Gastrocnemius medialis (tissue), 4 donors: ENCODE measurements at places on chromosomes 2 and 18. TPM values are rescaled to one million over a fixed set of nuclear protein-coding genes. Genes with fewer than 3 reads are reported as not detected.

DNA sequence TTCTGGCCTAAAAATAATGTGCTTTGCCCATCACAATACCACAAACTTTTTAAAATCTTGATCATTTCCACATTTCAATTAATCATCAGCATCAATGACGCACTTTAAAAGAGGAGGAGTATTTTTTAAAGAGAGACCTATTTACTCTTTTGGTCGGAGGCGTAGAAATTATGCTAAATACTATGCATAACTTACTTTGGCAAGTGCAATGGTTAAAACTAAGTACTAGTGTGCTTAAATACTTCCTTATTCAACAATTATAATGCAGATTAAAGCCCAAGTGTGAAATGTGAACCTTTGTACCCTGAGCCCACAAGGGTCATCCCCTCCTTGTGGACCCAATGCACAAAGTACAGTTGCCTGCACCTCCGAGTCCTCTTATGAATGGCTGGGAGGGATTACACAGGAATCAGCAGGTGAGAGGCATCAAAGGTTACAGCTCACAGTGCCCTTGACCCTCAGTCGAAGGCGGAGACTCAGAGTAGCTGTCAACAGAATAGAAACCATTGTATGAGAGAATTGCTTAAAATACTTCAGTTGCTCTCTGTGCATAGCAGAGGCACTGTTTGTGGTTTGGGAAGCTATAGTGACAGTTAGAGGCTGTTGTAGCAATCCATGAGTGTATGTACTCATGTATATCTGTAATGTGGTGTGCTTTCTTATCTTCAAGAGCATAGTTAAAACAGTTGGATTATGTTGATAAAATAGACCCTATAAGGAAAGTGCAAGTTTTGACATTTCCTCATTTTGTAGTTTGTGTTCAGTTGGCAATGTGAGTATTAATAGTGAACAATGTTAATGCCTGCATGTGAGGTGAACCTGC lies 151.7 kb upstream of the ITGA4 start:
- H3K4me3 ChIP-seq = no peak overlapping the region
- DNase-seq = no peak
- no peaks in the 10 kb centered on the region for H3K27me3 ChIP-seq
- H3K4me1 ChIP-seq = no peaks in the 10 kb centered on the region
- no peak overlapping the region for H3K27ac ChIP-seq

DNA sequence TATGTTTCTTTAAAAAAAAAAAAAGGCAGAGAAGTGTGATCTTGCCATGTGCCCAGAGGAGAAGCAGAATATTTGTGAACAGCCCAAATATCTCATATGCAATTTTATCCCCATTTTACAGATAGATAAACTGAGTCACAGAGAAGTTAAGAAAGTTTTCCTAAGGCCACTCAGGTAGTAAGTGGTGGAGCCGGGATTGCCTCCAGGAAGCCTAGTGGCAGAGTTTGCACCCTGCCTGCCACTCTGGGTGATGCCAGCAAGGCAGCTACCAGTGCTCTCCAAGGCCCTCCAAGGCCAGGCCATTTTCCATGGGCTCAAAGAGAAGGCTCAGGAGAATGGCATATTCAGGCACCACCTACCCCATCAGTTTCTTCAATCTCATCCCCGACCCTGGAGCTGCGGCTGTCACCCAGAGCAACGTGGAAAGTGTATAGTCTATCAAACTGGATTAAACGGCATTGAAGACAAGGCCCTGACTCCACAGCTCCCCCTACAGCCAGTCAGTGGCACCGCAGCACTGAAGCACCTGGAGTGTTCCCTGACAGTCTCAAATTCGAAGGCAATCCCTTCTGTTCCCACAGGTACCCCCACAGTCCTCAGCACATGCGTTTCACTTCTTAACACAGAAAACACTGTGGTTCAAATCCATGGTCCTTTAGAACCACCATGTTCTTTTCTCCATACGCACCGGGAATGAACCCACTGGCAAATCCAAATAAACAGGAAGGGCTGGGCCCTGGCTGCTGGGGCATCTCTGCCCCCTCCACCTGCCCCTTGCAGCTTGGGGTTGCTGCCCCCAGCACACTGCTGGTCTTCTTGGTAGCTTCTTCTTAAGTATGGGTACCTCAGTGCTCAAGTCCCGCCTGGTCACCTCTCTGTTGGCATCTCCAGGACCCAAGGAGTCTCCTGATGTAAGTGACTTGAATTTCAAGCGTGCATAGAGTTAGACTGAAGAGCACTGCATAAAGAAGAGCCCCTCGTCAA lies 175.3 kb downstream of the INHBB start:
- no peak overlapping the region for H3K27ac ChIP-seq
- no peak overlapping the region for H3K4me3 ChIP-seq
- H3K4me1 ChIP-seq = peaks cover 12% of the 10 kb centered on the region
- H3K27me3 ChIP-seq = no peaks in the 10 kb centered on the region

DNA sequence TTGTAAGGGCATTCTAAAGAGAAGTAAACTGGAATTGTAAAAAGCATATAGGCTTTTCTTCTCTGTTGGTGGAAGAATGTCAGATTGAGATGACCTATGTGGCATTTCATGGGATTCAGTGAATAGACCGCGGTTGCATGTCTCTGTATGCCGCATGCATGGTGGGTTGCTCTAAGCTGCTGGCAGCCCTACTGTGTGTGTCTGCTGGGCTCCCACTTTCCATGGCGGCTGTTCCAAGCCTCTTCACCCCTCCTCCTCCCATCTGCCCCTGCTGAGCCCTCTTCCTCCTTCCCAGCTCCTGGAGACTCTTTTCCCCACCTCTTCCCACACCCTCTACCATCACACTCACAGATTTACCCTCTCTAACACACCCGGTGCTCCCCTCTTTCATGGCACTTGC lies 12.6 kb downstream of the ATP6V1C2 start:
- no peaks in the 10 kb centered on the region for H3K36me3 ChIP-seq
- DNase-seq = no peak
- H3K4me3 ChIP-seq = no peak overlapping the region
- no peaks in the 10 kb centered on the region for H3K4me1 ChIP-seq

- no peaks in the 10 kb centered on the region for H3K36me3 ChIP-seq
- H3K27me3 ChIP-seq = no peaks in the 10 kb centered on the region
- no peaks in the 10 kb centered on the region for H3K4me1 ChIP-seq
- no peak for DNase-seq
- no peak overlapping the region for H3K4me3 ChIP-seq
Measured at GRCh38 chr2:228318218-228318617, 136.7 kb upstream of the SPHKAP start.

GRCh38 chr2:110802208-110802932 lies 70.0 kb downstream of the ACOXL start:
- H3K27me3 ChIP-seq = peaks cover 3% of the 10 kb centered on the region
- H3K27ac ChIP-seq = no peak overlapping the region

- H3K36me3 ChIP-seq = no peaks in the 10 kb centered on the region
- no peak overlapping the region for H3K4me3 ChIP-seq
- H3K27ac ChIP-seq = no peak overlapping the region
- H3K27me3 ChIP-seq = no peaks in the 10 kb centered on the region
Measured at GRCh38 chr2:215476424-215476823, 40.6 kb upstream of the FN1 start.

ANKRD53 gene
- total RNA-seq = 0.44 TPM

GRCh38 chr2:18503376-18504228 lies 56.9 kb downstream of the RDH14 start:
- no peaks in the 10 kb centered on the region for H3K36me3 ChIP-seq
- no peaks in the 10 kb centered on the region for H3K27me3 ChIP-seq
- H3K4me1 ChIP-seq = no peaks in the 10 kb centered on the region

SERPINB2 gene
- not detected for total RNA-seq

- no peaks in the 10 kb centered on the region for H3K36me3 ChIP-seq
- DNase-seq = no peak
- H3K4me3 ChIP-seq = no peak overlapping the region
- no peak overlapping the region for H3K27ac ChIP-seq
Measured at GRCh38 chr2:179966778-179967394, 40.2 kb downstream of the CWC22 start.

- H3K27ac ChIP-seq = no peak overlapping the region
- DNase-seq = no peak
- H3K27me3 ChIP-seq = no peaks in the 10 kb centered on the region
- H3K36me3 ChIP-seq = no peaks in the 10 kb centered on the region
- H3K4me3 ChIP-seq = no peak overlapping the region
- peaks cover 4% of the 10 kb centered on the region for H3K4me1 ChIP-seq
Measured at GRCh38 chr2:200788121-200788718, 23.5 kb upstream of the BZW1 start.

GRCh38 chr18:22560275-22560610 lies 142.5 kb upstream of the CTAGE1 start:
- no peaks in the 10 kb centered on the region for H3K36me3 ChIP-seq
- DNase-seq = no peak
- H3K4me1 ChIP-seq = peaks cover 6% of the 10 kb centered on the region
- H3K27ac ChIP-seq = peak overlapping the region; percentile 56

DNA sequence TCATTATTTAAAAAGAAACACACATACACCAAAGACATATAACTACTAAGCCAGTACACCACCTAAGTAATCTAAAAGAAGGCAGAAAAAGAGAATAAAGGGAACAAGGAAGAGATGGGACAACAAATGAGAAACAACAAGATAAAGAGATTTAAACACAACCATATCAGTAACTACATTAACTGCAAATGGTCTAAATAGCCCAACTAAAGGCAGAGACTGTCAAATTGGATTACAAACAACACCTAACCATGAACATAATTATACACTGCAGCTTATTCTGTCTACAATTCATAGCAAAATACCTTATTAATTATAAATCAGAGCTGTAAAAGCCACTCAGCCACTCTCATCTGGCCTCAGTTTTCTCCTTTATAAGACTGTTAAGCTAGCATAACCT lies 15.0 kb downstream of the PPP4R1 start:
- H3K4me1 ChIP-seq = peaks cover 15% of the 10 kb centered on the region
- H3K36me3 ChIP-seq = no peaks in the 10 kb centered on the region
- no peak for DNase-seq

DNA sequence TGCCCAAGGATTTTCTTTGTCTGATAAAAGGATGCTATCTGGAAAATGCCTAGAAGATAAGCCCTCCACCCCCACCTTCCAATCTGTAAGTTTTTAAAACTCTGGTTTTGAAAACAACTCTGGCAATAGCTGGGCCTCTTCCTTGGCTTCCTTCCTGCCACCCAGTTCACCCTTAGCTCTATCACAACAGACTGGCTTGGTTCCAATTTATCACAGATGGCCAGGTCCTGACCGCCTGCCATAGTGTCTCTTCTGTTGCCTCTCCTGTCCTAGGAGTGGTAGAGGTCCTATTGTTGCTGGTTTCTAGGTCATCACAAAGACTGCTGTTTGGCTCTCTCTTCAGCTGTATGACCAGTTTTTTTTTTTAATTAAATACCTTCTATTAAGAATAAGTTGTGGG lies 1727.9 kb upstream of the SLC39A10 start:
- no peak for DNase-seq
- no peaks in the 10 kb centered on the region for H3K27me3 ChIP-seq
- H3K36me3 ChIP-seq = no peaks in the 10 kb centered on the region
- H3K4me1 ChIP-seq = no peaks in the 10 kb centered on the region
- H3K27ac ChIP-seq = no peak overlapping the region
- H3K4me3 ChIP-seq = no peak overlapping the region

DNA sequence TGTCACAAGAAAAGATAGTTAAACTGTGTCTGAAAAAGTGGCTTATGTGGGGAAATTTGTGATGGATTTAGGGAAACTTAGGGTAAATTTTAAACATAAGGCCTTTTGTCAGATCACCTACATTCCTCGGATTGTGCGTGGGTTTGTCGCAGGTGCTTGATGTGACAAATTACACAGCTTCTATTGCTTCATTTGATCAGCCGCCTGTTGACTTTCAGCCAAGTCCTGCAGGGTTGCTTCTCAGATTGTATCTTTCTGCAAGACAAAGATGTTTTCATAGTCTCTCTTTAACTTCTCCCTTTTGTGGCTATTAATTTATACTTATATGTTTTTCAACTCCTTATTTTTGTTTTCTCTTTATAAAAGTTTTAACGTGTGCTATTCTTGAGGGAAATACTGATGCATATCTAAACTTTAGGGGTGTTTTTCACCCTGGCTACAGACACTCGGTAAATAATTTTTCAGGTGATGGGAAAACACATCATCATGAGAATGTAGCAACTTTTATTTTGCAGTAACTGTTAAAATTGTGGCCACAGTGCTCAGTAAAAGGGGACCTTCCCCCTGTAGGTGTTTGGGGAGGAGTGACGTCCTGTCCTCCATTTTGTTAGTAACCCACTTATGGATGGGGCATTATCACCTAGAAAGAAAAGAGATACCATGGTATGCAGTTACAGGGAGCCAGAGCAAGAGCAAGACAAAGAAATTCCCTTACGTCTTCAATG lies 31.4 kb downstream of the GALM start:
- no peak overlapping the region for H3K27ac ChIP-seq
- no peaks in the 10 kb centered on the region for H3K4me1 ChIP-seq
- no peaks in the 10 kb centered on the region for H3K27me3 ChIP-seq
- H3K36me3 ChIP-seq = no peaks in the 10 kb centered on the region
- DNase-seq = no peak
- no peak overlapping the region for H3K4me3 ChIP-seq

DSG1 gene
- total RNA-seq = not detected

DNA sequence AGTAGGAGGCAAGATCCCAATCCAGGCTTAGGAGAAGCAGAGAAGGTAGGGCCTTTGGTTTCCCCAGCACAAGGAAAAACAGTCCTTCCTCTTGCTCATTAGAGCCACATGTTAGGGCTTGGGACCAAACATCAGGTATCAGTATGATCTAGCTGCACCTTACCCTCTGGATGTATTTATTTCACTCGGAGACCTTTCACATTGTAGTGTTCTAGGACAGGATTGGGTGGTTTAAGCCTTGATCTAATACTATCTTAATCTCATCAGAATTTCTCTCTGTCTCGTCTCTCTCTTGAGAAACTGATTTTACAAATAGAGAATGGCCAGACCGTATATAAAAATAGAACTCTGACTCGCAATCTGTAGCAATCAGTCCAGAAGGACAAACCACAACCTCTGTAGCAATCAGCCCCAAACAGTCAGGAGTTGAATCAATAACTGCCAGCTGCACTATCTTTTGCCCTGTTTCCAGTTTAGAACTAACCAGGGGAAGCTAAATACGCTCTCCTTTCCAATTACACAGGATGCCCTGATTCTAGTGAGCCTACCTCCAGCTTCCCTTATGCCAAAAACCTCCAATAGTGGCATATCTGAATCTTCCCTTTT lies 207.1 kb downstream of the TDRD15 start:
- H3K4me1 ChIP-seq = no peaks in the 10 kb centered on the region
- no peaks in the 10 kb centered on the region for H3K27me3 ChIP-seq
- H3K36me3 ChIP-seq = no peaks in the 10 kb centered on the region
- H3K4me3 ChIP-seq = no peak overlapping the region

CMPK2 gene
- 4.3 TPM for total RNA-seq

DNA sequence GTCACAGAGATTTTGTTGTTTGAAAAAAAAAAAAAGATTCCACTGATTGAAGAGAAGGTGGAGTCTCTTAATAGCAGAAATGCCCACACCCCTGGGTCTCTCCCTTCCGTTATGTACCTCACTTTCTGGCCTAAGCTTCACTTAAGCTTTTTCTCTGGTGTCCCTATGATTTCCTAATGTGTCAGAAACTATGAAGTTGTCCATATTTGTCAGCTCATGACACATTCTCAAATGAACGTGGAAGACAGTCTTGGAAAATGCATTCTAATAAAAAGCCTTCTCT lies 5.4 kb upstream of the MALL start:
- H3K4me3 ChIP-seq = no peak overlapping the region
- no peaks in the 10 kb centered on the region for H3K36me3 ChIP-seq
- no peak for DNase-seq
- H3K4me1 ChIP-seq = peaks cover 9% of the 10 kb centered on the region
